ENCODE measurements at places on chromosomes 5 and 9. TPM values are rescaled to one million over a fixed set of nuclear protein-coding genes. Genes with fewer than 3 reads are reported as not detected.
A peak's percentile ranks its signal among the peaks of the same experiment; 100 is the strongest.

Gene CDX1
- total RNA-seq = 0.22 TPM

DNA sequence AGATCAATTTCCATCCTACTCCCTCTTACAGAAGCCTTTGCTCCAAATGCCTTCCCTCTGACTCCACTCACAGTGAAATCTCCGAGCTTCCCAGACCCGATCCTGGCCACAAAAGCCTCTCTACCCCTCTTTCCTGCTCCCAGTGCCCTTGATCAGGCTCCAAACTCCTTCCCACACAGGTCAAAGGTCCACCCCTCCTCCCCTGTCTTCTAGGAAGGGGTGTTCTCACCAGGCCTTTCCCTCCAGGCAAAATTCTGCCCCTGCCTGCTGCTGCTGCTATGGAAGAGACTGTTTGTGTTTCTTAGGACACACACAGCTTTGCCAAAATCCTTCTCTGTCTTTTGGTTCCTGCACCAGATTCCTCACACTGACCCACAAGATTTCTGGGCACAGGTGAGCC, 85.8 kb upstream of the ALDH1A1 start:
- DNase-seq = peak; percentile 35

Gene ZNF367
- 10.1 TPM for total RNA-seq

- no peak for DNase-seq
Measured at GRCh38 chr9:132840980-132841379, 37.1 kb downstream of the AK8 start.

Gene ANXA2R
- total RNA-seq = 0.20 TPM

GRCh38 chr5:144276034-144276822, 105.6 kb downstream of the KCTD16 start:
- no peak for DNase-seq

DNA sequence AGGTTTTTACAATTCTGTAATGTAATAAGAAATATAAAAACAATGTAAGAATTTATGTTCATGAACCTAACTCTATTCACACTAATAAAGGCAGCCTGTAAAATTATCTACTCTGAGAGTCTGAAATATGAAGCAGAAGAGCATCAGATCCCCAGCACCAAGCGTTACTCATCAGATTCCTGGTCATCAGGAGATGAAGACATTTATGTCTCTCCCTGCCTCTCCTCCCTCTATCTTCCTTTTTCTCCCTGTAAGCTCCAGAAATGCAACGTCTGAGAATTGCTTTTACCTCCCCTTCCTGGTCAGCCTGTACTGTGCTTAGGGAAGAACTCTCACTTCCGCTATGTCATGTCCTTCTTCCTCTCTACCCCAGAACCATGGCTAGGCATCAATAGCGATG, 114.4 kb upstream of the SLIT3 start:
- no peak for DNase-seq

Gene CCNI2
- total RNA-seq = 0.57 TPM

DNA sequence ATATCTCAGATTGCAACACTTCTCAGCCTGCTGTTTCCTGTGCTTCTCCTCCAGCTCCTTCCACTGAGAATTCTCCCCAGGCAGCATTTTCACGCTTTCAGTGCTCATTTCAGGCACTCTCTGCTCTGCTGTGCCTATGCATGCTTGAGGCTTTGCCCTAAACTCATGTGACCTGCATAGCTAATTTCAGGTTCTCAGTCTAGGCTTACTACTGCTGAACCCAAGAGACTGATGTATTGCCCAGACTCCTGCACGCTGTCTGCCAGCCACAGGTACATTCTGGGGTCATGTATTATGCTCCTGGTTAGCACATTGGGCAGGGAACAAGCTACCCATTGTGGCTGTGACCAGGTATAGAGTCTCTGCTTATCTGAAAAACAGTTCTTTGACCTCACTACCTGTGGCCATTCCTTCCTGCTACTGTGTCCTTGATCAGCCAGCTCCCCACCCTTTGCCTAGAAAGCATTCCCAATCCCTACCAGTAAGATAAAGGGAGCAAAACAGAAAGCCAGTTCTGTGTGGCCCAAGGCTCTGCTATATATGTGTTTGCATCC, 34.7 kb downstream of the PIP5K1B start:
- no peak for DNase-seq

Gene SLC6A3
- total RNA-seq = 0.61 TPM

- DNase-seq = peak; percentile 74
Measured at GRCh38 chr9:137048655-137049543, 2.9 kb upstream of the NPDC1 start.

- DNase-seq = no peak
Measured at GRCh38 chr5:28822071-28822470, 1783.7 kb upstream of the CDH9 start.

- DNase-seq = no peak
Measured at GRCh38 chr5:143247134-143247815, 156.2 kb downstream of the NR3C1 start.

- DNase-seq = no peak
Measured at GRCh38 chr5:61163905-61164304, 1.6 kb upstream of the SMIM15 start.

- no peak for DNase-seq
Measured at GRCh38 chr5:142782976-142783530, 12.9 kb downstream of the ARHGAP26 start.

DNA sequence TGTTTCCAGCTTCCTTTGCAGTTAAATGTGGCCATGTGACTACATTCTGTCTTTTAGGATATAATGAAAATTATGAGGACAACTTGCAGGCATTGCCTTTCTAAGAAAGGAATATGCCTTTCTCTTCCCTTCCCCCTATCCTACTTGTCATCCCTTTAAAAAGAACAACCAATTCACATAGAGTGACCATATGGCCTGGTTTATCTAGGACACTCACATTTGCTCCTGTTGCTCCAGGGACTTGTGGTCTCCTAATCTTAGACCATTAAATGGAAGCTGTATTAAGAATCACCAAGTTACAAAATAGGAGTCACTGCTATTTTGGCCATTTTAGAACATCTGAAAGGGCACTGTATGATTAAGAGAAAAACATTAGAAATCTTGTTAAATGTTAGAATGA, 520.3 kb downstream of the DTWD2 start:
- DNase-seq = no peak

Gene EPB41L4B
- 18.9 TPM for total RNA-seq

- no peak for DNase-seq
Measured at GRCh38 chr5:115194676-115195075, 25.0 kb upstream of the TRIM36 start.

- no peak for DNase-seq
Measured at GRCh38 chr5:163552536-163552935, 47.1 kb downstream of the MAT2B start.

Gene FGFR4
- 52.8 TPM for total RNA-seq

- no peak for DNase-seq
Measured at GRCh38 chr9:11558043-11558442, 945.2 kb upstream of the PTPRD start.

- DNase-seq = no peak
Measured at GRCh38 chr5:116097301-116097700, 12.5 kb downstream of the COMMD10 start.

Gene CDH9
- 0.79 TPM for total RNA-seq

Gene RANBP6
- 19.1 TPM for total RNA-seq

Gene LEAP2
- total RNA-seq = 1.0 TPM

DNA sequence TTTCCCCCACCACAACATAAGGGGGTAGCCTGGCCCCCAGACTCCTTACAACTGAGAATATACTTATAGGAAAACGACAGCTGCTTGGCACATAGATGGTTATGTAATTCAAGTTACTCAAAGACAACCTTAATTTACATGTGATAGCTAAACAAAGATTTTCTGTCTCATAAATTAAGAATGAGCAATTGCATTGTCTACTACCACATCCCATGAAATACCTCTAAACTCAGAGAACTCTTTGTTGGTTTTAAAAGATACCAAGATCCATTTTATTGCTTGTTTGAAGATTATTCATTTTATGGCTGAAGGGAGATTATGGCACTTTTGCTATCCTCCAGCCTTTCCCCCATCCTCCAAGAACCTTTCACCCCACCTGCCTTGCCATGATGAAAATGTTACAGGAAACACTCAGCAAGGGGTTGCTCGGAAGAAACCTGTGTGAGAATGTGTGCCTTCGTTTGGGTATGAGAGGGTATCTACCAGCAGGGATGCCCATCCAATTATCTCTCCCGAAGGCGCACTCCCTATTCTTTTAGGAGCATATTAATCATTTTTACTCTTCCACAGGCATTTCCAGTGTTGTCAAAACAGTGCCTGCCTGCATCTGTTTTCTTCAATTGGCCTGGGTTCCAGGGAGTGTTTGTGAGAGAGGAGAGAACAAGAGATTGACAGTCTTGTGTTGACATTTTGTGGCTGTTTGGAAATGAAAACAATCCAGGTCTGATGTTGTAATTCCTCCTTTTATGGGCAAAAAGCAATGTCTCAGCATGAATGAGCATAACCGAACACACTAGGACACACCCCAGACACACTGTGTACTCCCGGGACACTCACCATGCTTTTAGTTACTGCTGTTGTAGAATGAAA, 208.0 kb upstream of the ANKRD55 start:
- no peak for DNase-seq

- DNase-seq = no peak
Measured at GRCh38 chr5:41182666-41183065, 30.7 kb downstream of the C6 start.

Gene MEIKIN
- total RNA-seq = not detected

DNA sequence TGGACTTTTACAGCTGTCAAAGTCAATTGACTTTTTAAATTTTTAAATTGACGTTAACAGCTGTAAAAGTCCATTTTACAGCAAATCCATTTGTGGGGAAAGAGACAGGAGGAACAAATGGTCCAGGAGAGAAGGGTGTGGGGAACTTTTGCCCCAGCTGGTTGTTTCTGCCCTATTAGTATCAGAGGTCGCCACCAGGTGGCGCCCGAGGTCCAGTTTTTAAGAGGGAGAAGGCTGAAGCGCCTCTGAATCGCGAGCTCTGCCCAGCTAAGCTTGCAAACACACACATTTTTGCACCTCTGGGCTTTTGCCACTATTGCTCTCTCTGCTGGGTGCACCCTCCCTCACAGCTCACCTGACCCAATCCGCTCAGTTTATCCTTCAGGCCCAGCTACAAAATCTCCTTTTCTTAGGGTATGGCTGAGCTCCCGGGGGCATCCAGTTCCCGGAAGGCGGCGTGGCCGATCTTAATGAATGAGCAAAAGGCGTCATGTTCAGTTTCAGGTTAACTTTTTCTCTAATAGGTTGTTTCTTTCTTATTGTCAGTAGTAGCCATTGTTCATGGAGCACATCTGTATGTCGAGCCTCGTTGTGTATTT, 6.3 kb upstream of the TTLL11 start:
- DNase-seq = peak; percentile 76

Gene PCDHA13
- 1.0 TPM for total RNA-seq

Gene LECT2
- total RNA-seq = not detected

- DNase-seq = no peak
Measured at GRCh38 chr5:32996336-32996735, 285.2 kb downstream of the NPR3 start.
